ENCODE measurements at places on chromosomes 3 and 15.

DNA sequence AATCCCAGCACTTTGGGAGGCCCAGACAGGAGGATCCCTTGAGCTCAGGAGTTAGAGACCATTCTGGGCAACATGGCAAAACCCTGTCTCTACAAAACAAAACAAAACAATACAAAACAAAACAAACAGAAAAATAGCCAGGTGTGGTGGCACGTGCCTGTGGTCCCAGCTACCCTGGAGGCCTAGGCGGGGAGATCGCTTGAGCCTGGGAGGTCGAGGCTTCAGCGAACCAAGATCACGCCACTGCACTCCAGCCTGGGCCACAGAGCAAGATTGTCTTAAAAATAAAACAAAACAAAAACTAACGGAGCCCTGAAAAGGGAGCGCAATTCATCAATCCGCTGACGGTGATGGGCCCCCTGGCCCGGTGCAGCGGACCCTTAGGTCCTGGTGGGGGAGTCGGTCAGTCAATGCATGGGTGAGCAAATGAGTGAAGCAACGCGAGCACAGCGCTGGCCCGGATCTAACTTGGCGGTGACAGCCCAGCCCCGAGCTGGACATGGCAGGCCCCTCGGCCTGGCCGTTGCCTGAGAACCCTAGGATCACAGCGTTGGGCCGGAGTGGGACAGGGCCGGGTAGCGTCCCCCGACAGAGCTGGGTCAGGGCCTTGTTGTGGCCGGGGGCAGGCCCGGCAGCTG, 52.4 kb upstream of the BLM start:
- H3K27ac ChIP-seq: peak overlapping the region; percentile 76
- DNase-seq: peak; percentile 48
- H3K4me3 ChIP-seq: peak overlapping the region; percentile 72

GRCh38 chr3:136583823-136584222, 168.4 kb downstream of the STAG1 start:
- no peaks in the 10 kb centered on the region for H3K4me1 ChIP-seq
- no peaks in the 10 kb centered on the region for H3K27me3 ChIP-seq
- no peaks in the 10 kb centered on the region for H3K36me3 ChIP-seq
- DNase-seq: no peak
- H3K27ac ChIP-seq: no peak overlapping the region
- H3K4me3 ChIP-seq: no peak overlapping the region

DNA sequence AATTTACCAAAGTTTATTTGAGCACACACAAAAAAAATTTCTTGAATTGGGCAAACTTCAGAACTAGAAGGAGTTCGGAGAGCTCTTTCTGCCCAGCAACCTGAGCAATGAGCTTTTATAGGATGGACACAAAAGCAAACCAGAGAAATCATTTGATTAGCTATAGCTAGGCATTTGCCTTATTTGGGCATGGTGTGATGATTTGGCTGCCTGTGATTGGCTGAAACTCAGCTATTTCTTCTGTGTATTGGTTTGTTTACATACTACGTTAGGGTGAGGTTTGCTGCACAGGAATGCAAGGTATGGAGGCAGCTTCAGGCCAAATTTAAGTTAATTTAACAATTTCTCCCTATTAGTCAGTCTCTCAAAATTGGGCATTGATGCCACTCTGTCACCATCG, 65.1 kb downstream of the NEK11 start:
- DNase-seq: no peak
- no peak overlapping the region for H3K4me3 ChIP-seq
- no peak overlapping the region for H3K27ac ChIP-seq
- no peaks in the 10 kb centered on the region for H3K27me3 ChIP-seq
- H3K36me3 ChIP-seq: no peaks in the 10 kb centered on the region

DNA sequence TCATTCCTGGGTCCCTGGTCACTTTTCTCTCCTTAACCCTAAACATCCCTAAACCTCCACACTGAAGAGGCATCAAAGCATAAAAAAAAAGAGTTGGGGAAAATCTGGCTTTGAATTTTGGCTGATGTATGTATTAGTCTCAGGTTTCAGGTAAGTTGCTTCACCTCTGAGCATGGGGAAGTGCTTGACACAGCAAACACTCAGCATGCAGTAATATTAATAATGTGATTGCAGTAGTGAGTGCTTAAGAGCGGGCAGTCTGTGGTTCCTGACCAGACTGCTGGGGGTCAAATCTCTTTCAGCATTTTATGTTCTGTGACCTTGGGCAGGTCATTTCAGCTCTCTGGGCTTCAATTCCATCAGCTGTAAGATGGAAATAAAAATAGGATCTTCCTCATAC, 467.9 kb downstream of the SOX2 start:
- no peak overlapping the region for H3K4me3 ChIP-seq
- H3K27me3 ChIP-seq: no peaks in the 10 kb centered on the region
- H3K27ac ChIP-seq: no peak overlapping the region
- no peaks in the 10 kb centered on the region for H3K36me3 ChIP-seq
- H3K4me1 ChIP-seq: peaks cover 4% of the 10 kb centered on the region

GRCh38 chr15:53862386-53862785, 102.9 kb upstream of the WDR72 start:
- no peaks in the 10 kb centered on the region for H3K27me3 ChIP-seq
- peak; percentile 5 for DNase-seq
- no peak overlapping the region for H3K4me3 ChIP-seq
- no peaks in the 10 kb centered on the region for H3K4me1 ChIP-seq

- no peak for DNase-seq
- no peaks in the 10 kb centered on the region for H3K27me3 ChIP-seq
- H3K36me3 ChIP-seq: no peaks in the 10 kb centered on the region
Observed at GRCh38 chr3:69338911-69339310, 47.0 kb downstream of the FRMD4B start.

- H3K27ac ChIP-seq: no peak overlapping the region
- no peak for DNase-seq
- no peaks in the 10 kb centered on the region for H3K36me3 ChIP-seq
Observed at GRCh38 chr3:10240799-10241198, 7.5 kb upstream of the TATDN2 start.

- no peaks in the 10 kb centered on the region for H3K27me3 ChIP-seq
- H3K36me3 ChIP-seq: no peaks in the 10 kb centered on the region
- no peak for DNase-seq
- peaks cover 9% of the 10 kb centered on the region for H3K4me1 ChIP-seq
- no peak overlapping the region for H3K4me3 ChIP-seq
Observed at GRCh38 chr3:11661052-11661656, 17.4 kb upstream of the VGLL4 start.

GRCh38 chr3:127981097-127981496, 66.1 kb downstream of the KBTBD12 start:
- H3K4me3 ChIP-seq: no peak overlapping the region
- H3K36me3 ChIP-seq: no peaks in the 10 kb centered on the region
- DNase-seq: no peak
- H3K4me1 ChIP-seq: no peaks in the 10 kb centered on the region
- no peak overlapping the region for H3K27ac ChIP-seq
- H3K27me3 ChIP-seq: no peaks in the 10 kb centered on the region

- no peak for DNase-seq
- H3K4me1 ChIP-seq: no peaks in the 10 kb centered on the region
- peaks cover 67% of the 10 kb centered on the region for H3K36me3 ChIP-seq
- no peaks in the 10 kb centered on the region for H3K27me3 ChIP-seq
- H3K4me3 ChIP-seq: no peak overlapping the region
Observed at GRCh38 chr3:44995142-44995770, 19.2 kb downstream of the EXOSC7 start.

GRCh38 chr3:48285675-48286074, 44.8 kb downstream of the ZNF589 start:
- no peak overlapping the region for H3K4me3 ChIP-seq
- no peaks in the 10 kb centered on the region for H3K4me1 ChIP-seq
- peaks cover 6% of the 10 kb centered on the region for H3K36me3 ChIP-seq
- no peak for DNase-seq
- no peaks in the 10 kb centered on the region for H3K27me3 ChIP-seq

GRCh38 chr3:184466413-184466960, 86.6 kb downstream of the CHRD start:
- H3K4me1 ChIP-seq: peaks cover 31% of the 10 kb centered on the region
- peak overlapping the region; percentile 37 for H3K4me3 ChIP-seq
- no peak overlapping the region for H3K27ac ChIP-seq
- DNase-seq: peak; percentile 66
- H3K36me3 ChIP-seq: no peaks in the 10 kb centered on the region

DNA sequence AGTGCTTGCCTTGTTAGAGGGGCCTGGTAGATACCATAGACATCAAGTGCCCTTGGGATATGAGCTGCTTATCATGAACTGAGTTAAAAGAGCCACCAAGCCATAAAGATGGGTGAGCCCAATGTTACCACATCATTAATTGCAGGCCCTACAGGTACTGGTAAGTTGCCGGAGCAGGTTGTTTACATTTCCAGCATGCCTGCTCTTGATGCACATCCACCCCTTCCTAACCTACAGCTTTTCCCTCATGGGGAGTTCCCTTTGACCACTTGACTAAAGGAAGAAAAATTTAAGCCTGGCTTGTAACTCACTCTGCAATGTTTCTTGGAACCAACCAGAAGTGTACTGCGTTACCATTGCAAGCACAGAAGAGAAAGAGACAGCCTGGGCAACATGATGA, 24.7 kb upstream of the ULK4 start:
- no peaks in the 10 kb centered on the region for H3K27me3 ChIP-seq
- no peaks in the 10 kb centered on the region for H3K4me1 ChIP-seq
- no peak for DNase-seq
- H3K4me3 ChIP-seq: no peak overlapping the region

DNA sequence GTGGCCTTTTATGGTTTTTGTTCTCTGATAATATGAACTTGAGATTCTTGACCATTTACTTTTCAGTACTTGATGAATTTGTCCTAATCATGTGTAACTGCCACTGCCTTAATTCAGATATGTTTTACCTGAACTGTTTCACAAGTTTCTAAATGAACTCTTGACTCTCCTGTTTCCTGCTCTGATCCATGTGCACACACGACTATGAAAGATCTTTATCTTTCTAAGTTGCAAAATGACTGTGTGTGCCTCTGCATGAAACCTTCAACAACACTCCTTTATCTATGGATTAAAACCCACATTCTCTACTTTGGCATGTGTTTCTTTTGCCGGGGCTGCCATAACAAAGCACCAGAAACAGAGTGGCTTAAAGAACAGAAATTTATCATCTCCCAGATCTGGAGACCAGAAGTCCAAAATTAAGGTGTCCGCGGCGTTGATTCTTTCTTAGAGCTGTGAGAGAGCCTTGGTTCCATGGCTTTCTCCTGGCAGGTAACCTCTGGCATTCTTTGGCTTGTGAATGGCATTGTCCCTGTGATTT, 275.0 kb downstream of the ADAMTSL3 start:
- H3K4me1 ChIP-seq: no peaks in the 10 kb centered on the region
- no peaks in the 10 kb centered on the region for H3K27me3 ChIP-seq

GRCh38 chr3:118587847-118588246, 446.8 kb downstream of the IGSF11 start:
- H3K36me3 ChIP-seq: peaks cover 18% of the 10 kb centered on the region
- no peak for DNase-seq
- no peaks in the 10 kb centered on the region for H3K27me3 ChIP-seq
- H3K4me3 ChIP-seq: no peak overlapping the region
- H3K27ac ChIP-seq: no peak overlapping the region
- H3K4me1 ChIP-seq: peaks cover 11% of the 10 kb centered on the region

- no peaks in the 10 kb centered on the region for H3K36me3 ChIP-seq
- H3K27me3 ChIP-seq: no peaks in the 10 kb centered on the region
- no peaks in the 10 kb centered on the region for H3K4me1 ChIP-seq
- no peak overlapping the region for H3K4me3 ChIP-seq
Observed at GRCh38 chr3:156300371-156300770, 180.0 kb downstream of the KCNAB1 start.

DNA sequence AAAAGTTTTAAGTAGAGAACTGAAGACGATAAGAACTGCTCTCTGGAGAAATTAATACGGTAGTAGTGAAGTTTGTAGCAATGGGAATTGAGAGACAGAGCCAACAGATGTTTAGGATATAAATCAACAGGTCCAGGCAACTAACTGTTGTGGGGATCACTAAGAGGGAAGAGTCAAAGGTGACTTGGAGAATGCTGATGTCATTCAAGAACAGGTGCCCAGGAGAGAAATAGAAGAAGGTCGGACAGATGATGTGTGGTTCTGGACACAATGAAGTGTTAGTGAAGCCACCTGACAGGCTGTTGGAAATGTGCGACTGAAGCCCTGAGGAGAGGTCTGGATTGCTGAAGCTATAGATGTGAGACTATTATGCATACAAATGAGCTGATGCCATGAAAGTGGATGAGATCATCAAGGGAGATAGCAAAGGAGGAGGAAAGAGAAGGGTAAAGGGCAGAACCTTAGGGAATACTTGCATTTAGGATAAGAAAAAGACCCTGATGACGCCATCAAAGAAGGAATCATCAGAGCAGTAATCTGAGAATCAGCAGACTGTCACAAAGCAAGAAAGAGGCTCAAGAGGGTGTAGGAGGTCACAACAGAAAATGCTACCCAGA, 183.7 kb downstream of the FRMD5 start:
- no peaks in the 10 kb centered on the region for H3K27me3 ChIP-seq
- H3K4me3 ChIP-seq: no peak overlapping the region
- no peak for DNase-seq
- H3K27ac ChIP-seq: no peak overlapping the region
- peaks cover 9% of the 10 kb centered on the region for H3K4me1 ChIP-seq

DNA sequence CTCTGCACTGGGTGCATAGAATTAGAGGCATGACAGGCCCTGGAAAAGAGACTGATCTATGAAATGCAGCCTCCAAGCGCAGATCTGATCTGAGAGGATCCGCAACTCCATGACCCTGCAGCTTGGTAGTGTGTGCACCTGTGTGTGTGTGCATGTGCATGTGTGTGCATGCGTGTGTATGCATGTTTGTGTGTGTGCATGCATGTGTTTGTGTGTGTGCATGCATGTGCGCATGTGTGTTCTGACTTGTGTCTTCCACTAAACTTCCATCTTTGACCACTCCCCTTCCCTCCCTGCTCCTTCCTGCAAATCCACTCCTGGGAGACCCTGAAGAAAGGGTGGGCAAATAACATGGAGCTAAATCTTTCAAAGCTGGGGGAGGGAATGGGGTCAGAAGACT, 256.9 kb downstream of the PLCL2 start:
- no peaks in the 10 kb centered on the region for H3K4me1 ChIP-seq
- H3K36me3 ChIP-seq: no peaks in the 10 kb centered on the region
- no peak overlapping the region for H3K4me3 ChIP-seq
- no peak overlapping the region for H3K27ac ChIP-seq
- DNase-seq: no peak

GRCh38 chr3:8499181-8499611, 2.4 kb upstream of the LMCD1 start:
- no peak overlapping the region for H3K4me3 ChIP-seq
- H3K27me3 ChIP-seq: 0 out of 2 replicates have a peak, but pooled peaks cover 2% of the 10 kb centered on the region
- H3K27ac ChIP-seq: no peak overlapping the region
- H3K4me1 ChIP-seq: no peaks in the 10 kb centered on the region

DNA sequence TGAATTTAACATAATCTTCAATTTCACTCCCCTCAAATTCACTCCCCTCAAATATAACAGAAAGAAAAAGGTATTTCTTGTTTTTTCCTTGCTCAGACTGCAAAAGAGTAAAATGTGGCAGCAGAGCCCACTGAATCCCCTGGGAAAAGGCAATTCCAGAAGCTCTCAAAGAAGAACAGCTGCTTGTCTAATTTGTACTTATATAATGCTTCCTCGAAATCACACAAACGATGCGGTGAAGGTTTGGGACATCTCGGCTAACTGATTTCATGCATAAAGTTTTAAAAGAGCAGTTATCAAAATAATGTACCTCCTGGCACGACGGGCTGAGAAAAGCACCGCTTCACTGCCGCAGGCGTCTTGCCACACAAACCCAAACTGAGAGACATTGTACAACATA, 10.7 kb downstream of the BDH1 start:
- no peaks in the 10 kb centered on the region for H3K4me1 ChIP-seq
- no peaks in the 10 kb centered on the region for H3K27me3 ChIP-seq
- H3K27ac ChIP-seq: no peak overlapping the region
- H3K4me3 ChIP-seq: no peak overlapping the region
- H3K36me3 ChIP-seq: peaks cover 39% of the 10 kb centered on the region
- DNase-seq: no peak

Data from Karpas-422 (cell line).